ENCODE measurements at places on chromosomes 3 and 15.

GRCh38 chr3:196128172-196128843 lies 46.4 kb upstream of the TFRC start:
- DNase-seq, result no peak

GRCh38 chr3:160125258-160125657 lies 100.0 kb upstream of the C3orf80 start:
- no peak for DNase-seq

DNA sequence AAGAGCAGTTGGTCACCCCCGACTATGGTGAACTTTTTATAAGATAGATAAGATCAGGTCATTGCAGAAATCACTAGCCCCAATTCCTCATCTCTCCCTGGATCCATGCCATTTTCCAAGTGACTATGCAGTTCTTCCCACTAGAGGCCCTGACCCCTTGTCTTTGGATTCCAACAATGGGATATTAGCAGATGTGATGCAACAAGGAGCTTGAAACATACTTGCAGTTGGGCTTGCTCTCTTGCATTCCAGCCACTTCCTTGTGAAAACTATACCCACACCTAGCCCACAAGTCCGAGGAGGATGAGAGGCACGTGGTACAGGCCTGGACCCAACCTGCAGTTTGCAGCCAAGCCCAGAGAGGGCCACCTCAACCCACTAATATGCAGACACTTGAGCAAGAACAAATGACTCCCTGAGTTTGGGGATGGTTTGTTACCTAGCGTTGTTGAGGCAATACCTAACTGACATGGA lies 60.6 kb downstream of the SUCLG2 start:
- no peak for DNase-seq

DNA sequence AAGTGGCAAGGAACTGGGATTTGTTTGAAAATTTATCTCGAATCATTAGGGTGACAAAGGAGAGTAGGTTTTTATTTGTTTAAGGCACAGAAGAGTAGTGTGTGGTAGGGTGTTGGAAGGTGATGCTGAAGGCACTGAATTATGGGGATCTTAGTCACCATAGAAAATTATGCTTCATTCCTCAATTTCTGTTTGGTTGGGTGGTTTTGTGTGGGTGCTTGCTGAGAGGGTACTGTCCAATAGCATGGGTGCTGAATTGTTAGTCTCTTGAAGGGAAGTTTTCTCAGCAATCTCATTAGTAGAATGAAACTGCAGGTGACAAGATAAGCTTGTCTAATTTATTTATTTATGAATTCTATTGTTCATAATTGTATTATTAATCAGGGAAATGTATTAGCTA lies 610.9 kb downstream of the AGBL1 start:
- DNase-seq, result no peak

DNA sequence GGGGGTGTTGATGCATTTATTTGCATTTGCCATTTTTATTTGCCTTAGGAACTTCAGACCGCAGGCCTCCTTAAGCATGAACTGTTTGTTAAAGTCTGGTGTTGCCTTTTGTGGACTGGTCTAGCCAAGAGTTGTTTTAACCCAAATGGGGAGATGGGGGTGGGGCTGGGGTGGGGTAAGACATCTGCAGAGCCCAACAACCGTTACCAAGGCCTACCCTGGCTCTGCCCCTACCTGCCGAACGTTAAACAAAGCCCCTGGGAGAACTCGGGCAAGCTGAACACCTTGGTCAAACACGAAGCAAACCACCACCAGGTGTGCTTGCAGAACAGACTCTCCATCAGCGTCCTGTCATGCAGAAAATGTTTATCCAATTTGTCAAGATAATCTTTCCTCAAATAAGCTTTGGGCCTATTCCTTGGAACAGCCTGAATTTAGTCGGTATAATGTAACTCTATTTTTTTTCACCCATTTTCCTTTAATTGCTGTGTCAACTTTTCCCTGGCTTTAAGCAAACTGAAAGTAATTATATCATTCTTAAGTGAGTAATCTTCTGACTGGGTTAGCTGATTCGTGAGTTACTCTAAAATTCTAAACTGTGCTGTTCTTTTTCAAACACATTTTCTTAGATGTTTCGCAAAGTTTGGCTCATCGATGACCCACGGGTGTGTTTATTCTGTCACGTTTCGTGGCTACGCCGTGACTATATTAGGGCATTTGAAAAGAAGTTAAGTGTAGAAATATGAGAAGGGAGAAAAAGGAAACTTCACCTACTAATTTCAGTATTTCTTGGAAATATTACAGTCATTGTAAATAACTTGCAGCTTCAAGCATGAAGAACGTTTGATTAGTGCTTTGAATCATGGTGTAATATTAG lies 127.6 kb downstream of the SOX2 start:
- no peak for DNase-seq

DNA sequence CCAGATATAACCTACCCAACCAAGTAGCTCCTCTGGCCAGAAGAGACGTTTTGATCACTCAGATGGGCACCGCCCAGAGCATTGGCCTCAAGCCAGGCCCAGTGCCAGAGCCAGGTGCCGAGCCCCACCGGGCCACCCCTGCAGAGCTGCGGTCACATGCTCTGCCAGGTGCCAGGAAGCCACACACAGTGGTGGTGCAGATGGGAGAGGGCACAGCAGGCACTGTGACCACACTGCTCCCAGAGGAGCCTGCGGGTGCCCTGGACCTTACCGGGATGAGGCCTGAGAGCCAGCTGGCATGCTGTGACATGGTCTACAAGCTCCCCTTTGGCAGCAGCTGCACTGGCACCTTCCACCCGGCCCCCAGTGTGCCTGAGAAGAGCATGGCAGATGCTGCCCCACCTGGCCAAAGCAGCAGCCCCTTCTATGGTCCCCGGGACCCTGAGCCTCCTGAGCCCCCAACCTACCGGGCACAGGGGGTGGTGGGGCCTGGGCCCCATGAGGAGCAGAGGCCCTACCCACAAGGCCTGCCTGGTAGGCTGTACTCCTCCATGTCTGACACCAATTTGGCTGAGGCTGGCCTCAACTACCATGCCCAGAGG lies 19.1 kb upstream of the APEH start:
- DNase-seq, result no peak

DNA sequence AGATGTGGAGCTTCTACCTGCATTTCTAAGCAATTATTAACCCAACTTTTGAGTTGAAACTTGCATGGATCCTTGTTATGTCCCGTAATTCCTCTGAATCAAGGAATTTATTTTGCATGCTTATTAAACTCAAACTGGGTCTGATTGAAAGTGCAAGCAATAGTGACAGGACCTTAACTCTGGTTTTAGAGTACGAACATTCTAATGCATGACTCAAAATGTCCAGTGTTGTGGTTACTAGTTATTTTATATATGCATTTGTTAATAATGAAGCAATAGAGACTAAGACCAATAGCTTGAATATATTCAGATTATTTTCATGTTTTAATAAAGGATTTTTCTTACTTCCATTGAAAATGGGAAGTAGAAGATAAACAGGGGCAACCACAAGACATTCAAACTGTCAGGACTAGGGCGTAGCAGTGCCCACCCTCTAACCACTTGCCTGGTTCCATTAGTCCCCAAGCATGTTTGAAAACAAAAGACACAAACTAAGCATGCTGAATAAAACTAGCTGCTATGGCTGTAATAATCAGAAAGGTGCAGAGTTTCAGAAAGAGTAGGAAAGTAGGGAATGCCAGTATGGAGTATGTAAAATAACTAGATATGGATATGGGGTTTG lies 28.1 kb downstream of the OIP5 start:
- DNase-seq, result no peak

GRCh38 chr3:48538451-48538850 lies 18.2 kb downstream of the PFKFB4 start:
- DNase-seq, result no peak

DNA sequence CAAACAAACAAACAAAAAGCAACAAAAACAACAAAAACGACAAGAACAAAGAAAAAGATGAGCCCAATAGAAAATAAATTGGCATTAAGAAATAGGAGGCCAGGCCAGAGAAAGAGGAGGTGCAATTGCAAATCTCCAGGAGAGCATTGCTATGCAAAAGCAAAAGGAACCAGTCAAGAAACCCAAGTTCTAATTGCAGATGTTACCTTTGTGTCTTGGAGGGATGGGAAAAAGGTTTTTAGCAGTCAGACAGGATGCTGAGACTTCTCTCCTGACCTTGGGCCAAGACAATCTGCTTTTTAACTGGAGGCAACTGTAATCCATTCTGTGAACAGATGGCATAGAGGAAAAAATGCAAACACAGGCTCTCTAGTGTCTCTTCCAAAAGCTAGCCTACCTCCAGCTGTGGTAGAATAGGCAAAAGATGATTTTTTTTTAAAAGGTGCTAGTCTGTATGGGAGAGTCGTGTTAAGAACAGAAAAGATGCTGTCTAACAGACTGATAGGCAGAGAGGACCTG lies 56.4 kb downstream of the LSAMP start:
- DNase-seq, result no peak

DNA sequence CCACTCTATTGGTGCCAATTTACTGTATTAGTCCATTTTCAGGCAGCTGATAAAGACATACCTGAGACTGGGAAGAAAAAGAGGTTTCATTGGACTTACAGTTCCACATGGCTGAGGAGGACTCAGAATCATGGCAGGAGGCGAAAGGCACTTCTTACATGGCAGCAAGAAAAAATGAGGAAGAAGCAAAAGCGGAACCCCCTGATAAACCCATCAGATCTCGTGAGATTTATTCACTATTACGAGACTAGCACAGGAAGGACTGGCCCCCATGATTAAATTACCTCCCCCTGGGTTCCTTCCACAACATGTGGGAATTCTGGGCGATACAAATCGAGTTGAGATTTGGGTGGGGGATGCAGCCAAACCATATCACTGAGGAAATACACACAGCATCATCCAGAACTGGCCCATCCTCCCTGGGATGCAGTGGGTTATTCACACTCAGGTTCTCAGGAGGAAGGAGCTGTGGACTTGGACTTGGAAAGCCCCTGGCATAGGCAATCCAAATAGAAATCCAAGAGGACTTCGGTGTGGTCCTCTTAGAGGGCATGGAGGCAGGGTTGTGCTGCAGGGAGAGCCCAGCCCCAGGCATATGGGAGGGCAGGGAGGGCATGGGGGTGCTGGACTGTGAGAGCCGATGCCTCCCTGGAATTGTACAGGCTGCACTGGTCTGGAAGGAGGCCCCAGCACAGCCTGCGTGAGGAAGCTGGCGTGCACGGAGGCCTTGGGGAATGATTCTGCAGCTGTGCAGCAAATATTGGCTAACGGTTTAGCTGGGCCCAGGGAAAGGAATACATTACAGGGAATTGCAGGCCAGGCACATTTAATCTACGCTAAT lies 62.9 kb downstream of the EFCAB12 start:
- no peak for DNase-seq

GRCh38 chr3:62057339-62058047 lies 315.9 kb downstream of the FEZF2 start:
- no peak for DNase-seq

DNA sequence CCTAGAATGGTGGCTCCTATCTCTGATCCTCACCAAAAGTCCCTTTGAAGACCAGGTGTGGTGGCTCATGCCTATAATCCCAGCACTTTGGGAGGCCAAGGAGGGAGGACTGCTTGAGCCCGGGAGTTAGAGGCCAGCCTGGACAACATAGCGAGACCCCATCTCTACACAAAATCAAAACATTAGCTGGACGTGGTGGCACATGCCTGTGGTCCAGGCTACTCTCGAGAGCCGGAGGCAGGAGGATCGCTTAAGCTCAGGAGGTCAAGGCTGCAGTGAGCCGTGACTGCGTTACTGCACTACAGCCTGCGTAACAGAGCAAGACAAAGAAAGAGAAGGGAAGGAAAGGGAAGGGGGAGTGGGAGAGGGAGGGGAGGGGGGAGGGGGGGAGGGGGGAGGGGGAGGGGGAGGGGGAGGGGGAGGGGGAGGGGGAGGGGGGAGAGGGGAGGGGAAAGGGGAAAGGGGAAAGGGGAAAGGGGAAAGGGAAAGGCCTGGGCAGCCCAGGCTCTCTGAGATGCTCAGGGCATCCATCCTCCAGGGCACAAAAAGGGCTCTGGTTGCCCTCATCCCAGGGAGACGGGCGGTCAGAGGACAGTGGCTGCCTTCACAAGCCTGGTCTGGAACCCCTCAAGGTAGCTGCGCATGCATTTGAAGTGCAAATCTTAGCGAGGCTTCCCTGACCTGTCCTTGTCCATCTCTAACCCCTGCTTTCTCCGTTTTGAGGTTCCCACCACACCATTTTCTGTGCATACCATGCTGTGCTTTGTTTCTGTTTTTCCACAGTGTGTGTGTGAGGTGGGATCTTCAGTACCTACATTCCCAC lies 76.1 kb downstream of the LDHAL6B start:
- DNase-seq, result no peak

DNA sequence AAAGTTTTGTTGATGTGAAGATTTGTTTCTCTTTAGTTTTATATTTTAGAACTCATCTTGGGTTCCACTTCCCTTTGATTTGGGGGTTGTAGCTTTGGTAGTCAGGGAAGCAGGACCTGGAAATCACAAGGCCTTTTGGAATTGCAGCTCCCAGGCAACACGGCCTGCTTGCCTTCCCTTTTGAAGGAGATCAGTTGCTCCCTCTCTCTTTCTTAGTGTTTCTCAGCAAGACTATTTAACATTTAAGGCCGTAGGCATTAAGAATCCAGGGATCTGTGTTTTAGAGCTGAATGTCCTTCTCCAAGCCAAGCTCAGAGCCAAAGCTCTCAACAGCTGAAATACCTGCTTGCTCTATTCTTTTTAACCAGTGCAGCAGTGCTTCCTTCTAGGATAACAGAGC lies 310.3 kb downstream of the PTPRG start:
- DNase-seq, result no peak

GRCh38 chr15:82966671-82967071 lies 14.2 kb upstream of the HOMER2 start:
- DNase-seq, result no peak

DNA sequence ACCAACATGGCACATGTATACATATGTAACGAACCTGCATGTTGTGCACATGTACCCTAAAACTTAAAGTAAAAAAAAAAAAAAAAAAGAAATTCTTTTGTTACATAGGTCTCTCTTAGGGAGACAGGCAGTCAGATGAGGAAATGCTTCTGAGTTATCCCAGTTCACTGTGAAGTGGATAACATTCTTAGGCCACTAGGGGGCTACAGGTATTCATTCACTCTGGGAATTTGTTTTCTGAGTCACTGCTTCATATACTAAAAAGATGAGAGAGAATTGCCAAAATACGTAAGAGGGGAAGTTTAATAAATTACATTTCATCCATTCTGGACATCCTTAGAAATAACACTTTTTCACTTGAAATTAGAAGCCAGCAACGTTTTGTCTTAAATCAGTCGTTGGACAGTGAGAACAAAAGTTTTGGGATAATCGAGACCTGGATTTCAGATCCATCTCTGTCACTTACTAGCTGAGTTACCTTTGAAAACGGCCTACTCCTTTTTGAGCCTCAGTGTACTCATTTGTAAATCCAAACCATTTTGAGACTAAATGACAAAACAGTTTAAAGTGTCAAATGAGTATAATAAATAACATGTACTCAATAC lies 738.4 kb upstream of the ALCAM start:
- no peak for DNase-seq

- DNase-seq, result no peak
Observed at GRCh38 chr3:38343797-38344594, 2.6 kb upstream of the XYLB start.

GRCh38 chr3:170740726-170741591 lies 129.0 kb downstream of the RPL22L1 start:
- DNase-seq, result no peak

- DNase-seq, result no peak
Observed at GRCh38 chr3:159971311-159971710, 17.3 kb upstream of the IL12A start.

GRCh38 chr3:2061360-2061759 lies 37.3 kb upstream of the CNTN4 start:
- DNase-seq, result no peak

GRCh38 chr15:31438601-31439265 lies 112.1 kb downstream of the KLF13 start:
- no peak for DNase-seq

Measured in stimulated activated CD8-positive, alpha-beta memory T cell treated with anti-CD3 and anti-CD28 coated beads, Interleukin-7, amount 100 ng/mL, for 1 hour (primary cell).